ENCODE measurements at places on chromosomes 1 and 21.
A peak's percentile ranks its signal among the peaks of the same experiment; 100 is the strongest.

- no peak for DNase-seq
These were observed 1.7 kb upstream of the ZBTB18 start for GRCh38 chr1:244049162-244050013.

DNA sequence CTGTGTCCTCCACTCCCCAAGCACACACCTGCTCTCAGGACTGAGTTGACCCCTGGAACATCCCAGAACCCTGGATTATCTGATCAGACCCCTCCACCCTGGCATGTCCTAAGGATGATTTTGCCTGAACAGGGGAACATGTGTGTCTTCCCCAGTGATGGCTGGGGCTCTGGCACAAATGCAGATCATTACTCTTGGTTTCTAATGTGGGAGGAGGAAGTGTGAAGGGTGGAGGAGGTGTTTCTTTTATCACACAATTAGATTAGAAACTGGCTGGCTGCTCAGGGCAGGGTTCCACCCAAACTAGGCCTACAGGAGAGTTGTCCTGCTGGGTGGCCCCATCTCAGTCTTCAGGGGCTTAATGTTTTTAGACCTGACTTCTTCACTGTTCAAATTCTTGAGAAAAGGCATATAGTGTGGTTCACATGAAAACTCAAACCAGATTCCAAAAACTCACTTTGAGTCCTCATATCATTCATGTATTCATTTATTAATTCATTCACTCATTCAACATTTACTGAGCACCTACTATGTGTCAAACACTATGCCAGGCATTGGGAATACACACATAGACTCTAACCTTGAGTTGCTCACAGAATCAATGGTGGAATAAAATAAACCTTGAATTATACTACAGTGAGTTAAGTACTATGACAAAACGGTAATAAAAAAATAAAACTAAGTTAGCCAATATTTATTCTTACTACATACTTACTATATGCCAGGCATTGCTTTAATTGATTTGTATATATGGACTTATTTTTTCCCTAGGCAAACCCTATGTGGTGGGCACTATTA lies 221.8 kb upstream of the JUN start:
- no peak for DNase-seq

- no peak for DNase-seq
These were observed 1.0 kb upstream of the HAO2 start for GRCh38 chr1:119367432-119368124.

- DNase-seq: peak; percentile 67
These were observed 14.1 kb upstream of the NUAK2 start for GRCh38 chr1:205335692-205336091.

DNA sequence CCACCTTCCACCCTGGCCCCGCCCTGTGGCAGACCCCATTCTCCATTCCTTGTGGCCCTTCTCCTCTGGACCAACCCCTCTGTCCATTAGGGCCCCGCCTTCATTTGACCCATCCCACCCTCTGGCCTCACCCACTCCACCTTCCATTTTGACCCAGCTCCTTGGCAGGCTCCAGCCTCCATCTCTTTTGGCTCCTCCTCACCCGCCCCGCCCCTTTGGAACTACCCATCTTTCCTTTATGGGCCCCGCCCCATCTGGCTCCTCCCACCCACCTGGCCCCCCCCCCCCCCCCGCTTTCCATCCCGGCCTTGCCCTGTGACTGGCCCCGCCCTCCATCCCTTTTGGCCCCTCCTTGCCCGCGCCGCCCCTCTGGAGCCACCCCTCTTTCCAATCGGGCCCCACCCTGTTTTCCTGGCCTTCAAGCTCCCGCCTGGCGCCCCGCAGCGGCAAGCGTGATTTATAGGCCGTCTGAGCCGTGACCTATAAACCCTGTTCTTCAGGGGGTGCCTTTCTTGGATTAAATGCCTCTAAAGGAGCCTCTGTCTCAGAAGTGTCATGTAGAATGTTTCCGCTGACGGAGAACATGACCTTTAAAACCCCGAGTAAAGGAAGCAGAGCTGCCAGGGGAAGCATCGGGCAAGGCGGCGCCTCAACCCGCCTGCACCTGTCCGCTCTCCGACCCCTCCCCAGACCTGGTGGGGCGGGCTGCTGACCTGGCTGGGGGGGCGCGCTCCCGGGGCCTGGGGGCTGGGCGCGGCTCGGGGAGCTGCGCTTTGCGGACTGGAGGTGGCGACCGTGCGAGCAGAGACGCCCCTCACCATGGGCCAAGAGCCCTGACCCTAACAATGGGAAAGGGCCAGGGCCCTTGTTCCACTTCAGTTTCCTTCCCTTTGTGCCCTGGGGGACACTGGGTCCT lies 178.0 kb downstream of the CAMTA1 start:
- no peak for DNase-seq

DNA sequence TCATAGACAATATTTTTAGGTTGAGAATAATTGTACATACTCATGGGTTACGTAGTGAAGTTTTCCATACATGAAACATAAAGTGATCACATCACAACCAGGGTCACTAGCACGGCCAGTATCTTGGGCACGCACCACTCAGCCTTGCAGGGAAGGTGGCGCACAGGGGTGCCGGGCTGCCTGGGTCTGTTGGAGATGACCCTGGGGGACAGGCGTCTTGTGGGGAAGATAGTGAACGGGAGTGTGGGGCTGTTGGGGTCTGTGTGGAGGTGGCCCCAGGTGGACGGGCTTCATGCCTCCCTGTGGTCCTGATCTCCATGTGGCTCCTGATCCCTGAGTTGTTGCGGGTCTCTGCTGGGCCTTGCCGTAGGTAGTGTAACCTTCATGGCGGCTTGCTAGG lies 38.3 kb upstream of the PRSS38 start:
- DNase-seq: no peak

GRCh38 chr1:87224201-87224600 lies 104.5 kb upstream of the LMO4 start:
- DNase-seq: no peak

DNA sequence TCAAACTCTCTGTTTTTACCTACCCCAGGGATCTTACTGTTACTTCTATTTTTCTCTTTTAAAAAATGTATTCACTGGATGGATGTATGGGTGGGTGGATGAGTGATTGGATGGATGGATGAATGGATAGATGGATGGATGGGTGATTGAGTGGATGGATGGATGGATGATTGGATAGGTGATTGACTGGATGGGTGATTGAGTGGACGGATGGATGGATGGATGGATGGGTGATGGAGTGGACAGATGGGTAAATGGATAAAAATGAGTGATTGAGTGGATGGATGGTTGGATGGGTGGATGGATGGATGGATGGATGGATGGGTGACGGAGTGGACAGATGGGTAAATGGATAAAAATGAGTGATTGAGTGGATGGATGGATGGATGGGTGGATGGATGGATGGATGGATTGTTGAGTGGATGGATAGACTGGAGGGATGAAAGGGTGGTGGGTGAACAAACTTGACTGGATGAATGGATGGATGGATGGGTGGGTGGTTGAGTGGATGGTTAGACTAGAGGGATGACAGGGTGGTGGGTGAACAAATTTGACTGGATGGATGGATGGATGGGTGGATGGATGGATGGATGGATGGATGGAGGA lies 118.0 kb upstream of the ZBTB40 start:
- no peak for DNase-seq

- no peak for DNase-seq
These were observed 241.0 kb upstream of the NFIA start for GRCh38 chr1:60841116-60842046.

- no peak for DNase-seq
These were observed 115.9 kb downstream of the FGGY start for GRCh38 chr1:59412718-59413326.

- no peak for DNase-seq
These were observed 151.0 kb downstream of the ST6GALNAC5 start for GRCh38 chr1:77018311-77018710.

DNA sequence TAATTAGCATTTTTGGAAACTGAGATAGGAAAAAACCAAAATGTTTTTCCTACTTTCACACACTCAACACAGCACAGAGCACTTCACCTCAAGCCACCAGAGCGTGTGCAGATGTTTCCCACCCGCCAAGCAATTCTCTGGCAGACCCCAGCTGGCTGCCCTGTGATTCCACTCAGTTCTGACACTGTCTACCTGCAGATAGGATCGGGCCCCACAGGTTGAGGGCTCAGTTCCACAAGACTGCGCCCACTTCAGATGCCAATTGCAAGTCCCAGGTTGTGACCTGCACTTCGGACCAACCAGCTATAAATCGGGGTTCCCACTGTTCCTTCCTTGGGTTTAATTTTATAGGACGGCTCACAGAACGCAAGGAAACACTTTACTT lies 9.9 kb downstream of the KIAA1614 start:
- no peak for DNase-seq
